ENCODE measurements at places on chromosomes 7 and 10. TPM values are rescaled to one million over a fixed set of nuclear protein-coding genes. Genes with fewer than 3 reads are reported as not detected.

- DNase-seq = no peak
Measured at GRCh38 chr7:79287981-79288380, 165.5 kb downstream of the MAGI2 start.

The TMEM184A gene
- 1.7 TPM for total RNA-seq

The HOXA1 gene
- total RNA-seq = 5.5 TPM

GRCh38 chr7:36949711-36950600 is 225.7 kb upstream of the AOAH start:
- peak; percentile 13 for DNase-seq

DNA sequence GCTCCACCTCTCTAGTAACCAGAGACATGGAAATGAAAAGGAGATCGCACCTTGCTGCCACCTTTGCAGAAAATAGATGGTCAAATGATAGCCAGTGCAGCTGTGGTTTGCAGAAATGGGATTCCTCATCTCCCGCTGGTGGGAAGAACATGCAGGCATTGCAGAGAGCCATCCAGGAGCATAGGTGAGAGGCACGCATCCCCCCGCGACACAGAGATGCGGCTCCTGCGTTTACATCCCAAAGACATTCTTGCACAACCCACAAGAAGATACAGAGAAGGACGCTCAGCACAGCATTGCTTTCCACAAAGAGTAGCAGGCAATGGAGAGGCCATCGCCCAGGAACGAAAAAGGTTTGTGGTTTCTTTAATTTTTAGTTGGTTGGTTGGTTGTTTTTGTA is 56.2 kb downstream of the OAT start:
- no peak for DNase-seq

DNA sequence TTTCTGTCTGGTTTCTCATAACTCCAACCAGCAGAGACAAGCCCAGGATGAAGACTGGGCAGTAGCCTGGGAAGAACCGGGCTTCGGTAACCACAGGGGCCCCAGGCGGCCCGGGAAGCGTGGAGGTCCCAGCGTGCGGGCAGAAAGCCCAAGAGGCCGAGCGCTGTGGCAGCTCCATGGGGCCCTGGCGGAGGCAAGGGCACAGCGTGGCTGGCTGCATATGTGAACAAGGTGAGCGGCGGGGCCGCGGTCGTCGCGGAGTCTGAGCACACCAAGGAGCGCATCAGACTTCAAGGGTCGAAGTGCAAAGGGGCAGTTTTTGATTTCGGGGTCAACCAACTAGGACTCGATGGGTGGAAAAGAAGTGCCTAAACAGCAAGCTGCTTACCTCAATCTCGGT is 45.9 kb downstream of the AKR1D1 start:
- DNase-seq = no peak
